Daoy (cell line): ENCODE measurements at places on chromosomes 7 and 10. TPM values are rescaled to one million over a fixed set of nuclear protein-coding genes. Genes with fewer than 3 reads are reported as not detected.

- no peak for DNase-seq
Observed at GRCh38 chr10:12685261-12686058, 316.1 kb downstream of the CCDC3 start.

Gene DDC
- total RNA-seq = not detected in 2 replicates

GRCh38 chr10:33212061-33212748 is 122.3 kb downstream of the NRP1 start:
- no peak for DNase-seq

DNA sequence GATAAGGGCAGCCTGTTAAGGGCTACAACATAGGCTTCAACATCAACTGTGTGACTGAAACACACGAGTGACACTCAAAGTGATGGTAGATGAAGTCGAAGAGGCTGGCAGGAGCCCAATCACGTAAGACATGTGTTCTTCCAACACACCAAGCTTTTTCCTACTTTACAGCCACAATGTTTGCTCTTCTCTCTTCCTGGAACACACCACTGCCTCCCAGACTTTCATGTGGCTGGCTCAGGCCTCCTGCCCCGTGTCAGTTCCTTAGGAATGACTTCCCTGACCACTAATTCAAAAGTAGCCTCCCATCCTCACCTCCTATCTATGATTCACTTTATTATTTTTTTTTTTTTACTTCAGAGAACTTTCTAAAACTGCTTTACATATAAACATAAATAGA is 209.2 kb downstream of the GPAM start:
- DNase-seq = no peak

- DNase-seq = no peak
Observed at GRCh38 chr10:10126218-10126617, 891.5 kb upstream of the CELF2 start.

Gene ASB4
- total RNA-seq = 0.06 TPM in 1 of 2 replicates, not detected in the other

Gene HIPK2
- 10.4 and 12.2 TPM in 2 replicates for total RNA-seq

DNA sequence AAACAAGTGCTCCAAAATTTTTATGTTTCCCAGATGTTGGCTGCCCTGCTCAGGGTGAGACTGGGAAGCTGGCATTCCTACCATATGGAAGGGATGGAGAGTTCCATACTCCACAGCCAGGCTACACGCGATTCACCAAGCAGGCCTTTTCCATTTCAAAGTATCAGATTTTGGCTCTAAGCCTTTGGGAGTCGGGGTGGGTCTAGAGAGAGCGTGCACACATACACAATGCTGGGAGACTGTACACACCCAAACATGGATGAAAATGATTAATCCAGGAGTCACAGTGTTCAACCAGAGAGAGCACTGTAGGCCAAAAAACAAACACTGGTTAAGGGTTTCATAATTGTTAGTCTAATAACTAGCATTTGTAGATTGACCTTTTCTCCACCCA is 295.0 kb downstream of the BICC1 start:
- peak; percentile 11 for DNase-seq
